ENCODE measurements at places on chromosomes 11 and 22.

- DNase-seq: no peak
These were observed 65.1 kb downstream of the MYO7A start for GRCh38 chr11:77193167-77193566.

DNA sequence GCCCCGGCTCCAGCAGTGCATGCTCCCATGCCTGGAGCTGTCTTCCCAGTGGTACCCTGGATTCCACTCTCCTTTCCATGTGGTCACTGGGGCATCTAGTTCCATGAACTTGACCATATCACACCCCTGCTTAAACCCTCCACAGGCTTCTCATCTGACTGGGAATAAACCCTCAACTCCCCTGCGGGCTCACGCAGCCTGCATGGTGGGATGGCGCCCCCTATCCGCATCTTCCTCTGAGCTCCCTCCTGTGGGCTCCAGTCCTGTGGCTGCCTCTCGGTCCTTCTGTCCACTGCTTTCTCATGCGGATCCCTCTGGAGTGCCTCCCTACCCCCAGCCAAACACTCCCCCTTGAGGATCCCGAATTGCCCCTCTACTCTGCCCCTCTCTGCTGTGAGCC lies 41.4 kb upstream of the TTLL12 start:
- no peak for DNase-seq

DNA sequence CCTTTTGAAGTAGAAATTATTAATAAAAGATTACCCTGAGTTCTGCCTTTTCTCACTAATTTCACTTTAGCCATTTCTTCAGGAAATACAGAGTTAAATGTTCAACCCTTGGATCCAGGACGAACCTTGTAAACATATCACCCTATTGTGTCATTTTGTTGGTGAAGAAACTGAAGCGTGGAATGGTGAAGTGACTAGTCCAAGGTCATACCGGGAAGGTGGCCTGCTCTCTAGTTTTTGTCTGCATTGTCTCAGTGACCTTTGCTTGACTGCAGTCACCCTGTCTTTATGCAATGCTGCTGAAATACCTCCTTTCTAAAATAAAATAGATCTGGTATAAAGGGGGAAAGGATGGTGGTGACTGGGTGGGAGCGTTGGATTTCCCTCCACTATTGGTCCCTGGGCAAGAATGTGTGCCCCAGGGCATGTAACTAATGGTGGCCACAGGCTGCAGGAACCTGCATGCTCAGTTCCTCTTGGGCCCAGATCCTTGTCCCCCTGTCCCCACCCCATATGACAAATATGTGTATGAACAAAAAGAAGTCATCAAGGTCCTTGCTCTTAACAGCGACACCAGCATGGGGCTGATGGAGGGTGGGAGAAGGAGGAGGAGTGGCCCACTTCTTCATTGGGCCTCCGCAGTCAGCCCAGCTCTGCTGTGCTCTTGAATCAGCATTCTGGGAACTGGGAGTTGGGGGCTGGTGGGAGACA lies 977 bp upstream of the SORL1-AS1 start:
- DNase-seq: no peak

GRCh38 chr11:8561461-8561860 lies 32.6 kb downstream of the STK33 start:
- no peak for DNase-seq

DNA sequence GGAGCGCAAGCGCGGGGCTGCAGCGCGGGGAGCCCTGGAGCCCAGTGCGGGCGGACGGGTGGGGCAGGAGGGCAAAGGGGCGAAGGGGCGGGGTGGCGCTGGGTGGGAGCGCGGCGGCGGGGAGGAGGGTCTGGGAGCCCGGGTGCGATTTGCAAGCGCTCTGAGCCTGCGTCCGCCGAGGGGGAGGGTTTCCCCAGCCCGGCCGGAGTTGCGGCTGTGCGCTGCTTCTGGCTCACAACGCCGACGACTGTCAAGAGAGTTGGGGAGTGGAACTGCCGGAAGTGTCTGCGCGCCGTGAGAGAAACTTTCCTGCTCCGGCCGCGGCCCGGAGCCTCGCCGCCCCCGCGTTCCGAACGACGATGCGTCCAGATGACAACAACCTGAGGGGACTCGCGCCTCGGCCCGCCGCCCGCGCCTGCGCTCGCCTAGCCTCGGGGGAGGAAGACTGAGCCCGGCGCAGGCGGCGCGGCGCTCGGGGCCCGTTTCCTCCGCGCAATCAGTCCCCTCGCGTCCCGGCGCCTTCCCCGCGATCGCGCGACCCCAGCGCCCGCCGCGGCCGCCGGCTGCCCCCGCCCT lies at the start of gene ARHGAP42:
ARHGAP42 (plus strand) TSS at position 235 of the 576 bp plus-strand sequence. CDS start 391 bp downstream, outside the sequence.
- DNase-seq: no peak

DNA sequence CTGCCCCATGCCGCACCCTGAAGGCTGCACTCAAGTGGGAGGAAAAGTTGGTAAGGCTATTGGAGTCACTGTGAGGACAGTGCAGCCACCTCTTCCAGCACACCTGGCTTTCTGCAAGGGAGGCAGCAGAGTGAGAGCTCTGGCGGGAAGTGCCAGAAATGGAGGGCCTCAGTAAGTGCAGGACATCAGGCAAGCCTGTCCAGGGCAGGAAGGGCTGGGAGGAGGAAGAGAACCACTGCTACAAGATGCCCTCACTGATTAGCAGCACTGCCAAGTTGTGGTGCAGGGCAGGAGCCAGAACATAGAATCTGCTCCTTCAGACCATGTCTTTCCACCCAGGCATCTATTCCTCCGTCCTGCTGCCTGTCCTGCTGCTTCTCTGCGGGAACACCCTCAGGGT lies 61.2 kb upstream of the CLTCL1 start:
- DNase-seq: no peak

GRCh38 chr11:30423886-30424285 lies 101.0 kb downstream of the ARL14EP start:
- no peak for DNase-seq

- no peak for DNase-seq
These were observed 136.5 kb downstream of the WNT7B start for GRCh38 chr22:45840483-45840882.

DNA sequence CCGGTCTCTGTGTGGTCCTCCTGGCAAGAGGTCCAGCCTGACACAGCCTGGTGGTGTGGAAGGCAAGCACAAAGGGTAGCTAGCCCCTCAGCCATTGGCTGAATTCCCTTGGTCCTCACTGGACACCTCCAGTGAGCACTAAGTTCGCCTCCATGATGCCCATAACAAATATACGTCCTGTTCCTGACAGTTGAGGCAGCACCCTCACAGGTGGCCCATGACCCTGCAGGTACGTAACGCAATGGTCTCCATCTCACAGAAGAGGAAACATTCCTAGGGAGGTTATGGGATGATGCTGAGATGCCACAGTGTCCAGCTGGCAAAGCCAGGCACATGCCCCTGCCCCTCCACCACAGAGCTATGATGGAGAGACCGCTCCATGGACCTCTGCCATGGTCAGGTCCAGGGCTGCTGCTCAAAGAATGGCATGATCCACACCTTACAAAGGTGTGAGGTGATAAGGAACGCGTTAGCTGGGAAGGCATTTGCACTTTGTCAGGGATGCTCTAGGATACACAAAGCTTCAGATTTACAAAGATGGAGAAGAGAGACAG lies 1.4 kb upstream of the GNAZ start:
- DNase-seq: no peak

DNA sequence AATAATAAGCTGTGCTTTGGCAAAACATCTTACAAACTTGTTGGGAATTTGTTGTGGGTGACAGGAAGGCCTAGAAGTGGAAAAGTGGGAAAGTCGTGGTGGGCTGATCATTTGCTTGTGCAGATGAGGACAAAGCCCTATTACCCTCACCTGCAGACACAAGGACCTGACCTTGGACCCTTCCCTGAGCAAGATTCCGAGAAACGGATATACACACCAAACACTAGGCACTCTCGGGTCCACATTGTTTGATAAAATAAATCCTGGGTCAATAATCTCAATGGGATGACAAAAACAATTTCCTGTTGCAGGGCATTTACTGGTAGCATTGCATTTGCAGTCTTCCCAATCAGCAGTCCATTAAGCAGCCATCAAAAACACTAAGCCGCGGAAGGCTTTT lies 89.7 kb downstream of the GAB2 start:
- no peak for DNase-seq

GRCh38 chr22:43151251-43152002 lies at the start of gene TSPO:
TSS of gene TSPO (plus strand) at chr22:43151559. CDS start at chr22:43159239, 7,680 bp downstream.
- DNase-seq: no peak

DNA sequence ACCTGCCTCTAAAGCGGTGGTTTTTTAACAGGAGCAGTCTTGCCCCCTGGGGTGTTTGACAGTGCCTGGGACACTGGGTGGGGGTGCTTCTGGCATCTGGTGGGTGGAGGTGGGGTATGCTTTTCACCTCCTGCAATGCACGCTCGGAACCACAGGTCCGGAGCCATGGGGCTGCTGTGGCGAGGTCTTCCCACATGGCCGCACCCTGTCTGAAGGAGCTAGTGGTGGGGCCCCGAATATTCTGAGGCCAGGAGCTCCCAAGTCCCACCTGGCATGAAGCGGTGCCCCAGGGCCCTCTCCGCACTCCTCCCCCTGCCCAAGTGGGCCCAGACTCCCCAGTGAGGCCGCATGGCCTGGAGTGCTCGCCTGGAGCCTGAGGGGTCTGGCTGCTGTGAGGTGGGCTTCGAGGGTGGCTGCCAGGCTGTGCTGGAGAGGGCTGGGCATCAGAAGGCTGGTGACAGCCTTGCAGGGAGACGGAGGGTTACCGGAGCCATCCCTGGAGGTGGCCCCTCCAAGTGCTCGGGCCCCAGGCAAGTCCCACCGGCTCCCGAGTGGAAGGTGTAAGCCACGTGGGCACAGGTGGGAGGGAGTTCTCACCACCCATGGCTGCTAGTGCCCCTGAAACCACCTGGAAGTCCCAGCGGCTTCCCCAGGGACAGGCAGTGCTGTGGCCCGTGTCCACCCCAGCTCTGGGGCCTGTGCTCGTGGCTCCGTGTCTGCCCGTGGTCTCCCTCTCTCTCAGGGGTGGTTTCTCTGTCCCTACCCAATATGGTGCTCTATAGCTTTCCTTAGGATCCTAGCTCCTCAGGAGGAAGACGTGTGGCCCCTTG lies 15.1 kb downstream of the TBX1 start:
- no peak for DNase-seq

- no peak for DNase-seq
These were observed 813.7 kb downstream of the NTM start for GRCh38 chr11:132184079-132184478.

DNA sequence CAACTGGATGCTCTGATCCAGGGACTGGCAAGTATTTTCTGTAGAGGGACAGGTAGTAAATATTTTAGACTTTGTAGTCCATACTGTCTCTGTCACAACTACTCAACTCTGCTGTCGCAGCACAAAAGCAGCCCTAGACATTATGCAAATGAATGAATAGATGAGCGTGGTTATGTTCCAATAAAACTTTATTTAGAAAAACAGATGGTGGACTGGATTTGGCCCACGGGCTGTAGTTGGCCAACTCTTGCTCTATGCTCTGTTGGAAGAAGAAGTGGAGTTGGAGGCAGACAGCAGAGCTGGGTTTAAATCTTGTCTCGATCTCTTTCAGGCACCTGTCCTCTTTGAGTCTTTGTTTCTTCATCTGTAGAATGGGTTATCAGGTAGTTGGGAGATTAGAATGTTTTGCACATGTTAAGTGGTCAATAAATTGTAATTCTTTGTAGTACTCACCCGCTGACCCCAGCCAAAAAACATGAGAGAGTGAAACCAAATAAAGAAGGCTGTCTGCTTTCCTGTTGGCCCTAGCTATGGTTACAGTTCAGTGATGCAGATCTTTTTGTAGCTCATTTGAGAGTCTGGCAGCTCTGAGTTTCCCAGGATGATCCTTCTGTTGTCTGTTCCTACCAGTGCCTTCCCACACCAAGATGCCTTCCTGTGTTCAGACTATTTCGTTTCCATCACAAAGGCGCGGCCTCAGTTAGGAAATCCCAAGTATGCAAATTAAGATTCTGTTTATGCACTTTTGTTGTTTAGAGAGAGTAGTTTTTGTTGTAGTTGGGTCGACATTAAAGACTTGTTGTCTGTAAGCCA lies 198.1 kb upstream of the SEZ6L start:
- DNase-seq: no peak

DNA sequence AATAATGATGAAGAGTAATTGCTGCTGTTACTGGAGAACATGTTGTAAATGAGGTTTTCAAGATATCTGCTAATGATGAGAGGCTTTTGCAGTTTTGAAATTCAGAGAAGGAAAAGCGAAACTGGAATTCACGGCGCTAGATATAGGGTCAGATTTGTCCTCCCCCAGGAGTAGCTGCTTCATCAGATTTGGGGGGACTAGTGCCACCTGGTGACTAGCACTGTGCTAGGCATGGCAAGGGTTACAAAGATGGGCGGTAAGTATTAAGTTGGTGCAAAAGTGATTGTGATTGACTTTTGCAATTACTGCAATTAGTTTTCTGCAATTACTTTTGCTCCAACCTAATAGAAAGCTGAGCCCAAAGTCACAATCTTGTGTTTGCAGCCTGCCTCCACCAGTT lies 879.9 kb upstream of the TENM4 start:
- no peak for DNase-seq

- DNase-seq: no peak
These were observed 69.9 kb upstream of the CHRM4 start for GRCh38 chr11:46461461-46461927.

DNA sequence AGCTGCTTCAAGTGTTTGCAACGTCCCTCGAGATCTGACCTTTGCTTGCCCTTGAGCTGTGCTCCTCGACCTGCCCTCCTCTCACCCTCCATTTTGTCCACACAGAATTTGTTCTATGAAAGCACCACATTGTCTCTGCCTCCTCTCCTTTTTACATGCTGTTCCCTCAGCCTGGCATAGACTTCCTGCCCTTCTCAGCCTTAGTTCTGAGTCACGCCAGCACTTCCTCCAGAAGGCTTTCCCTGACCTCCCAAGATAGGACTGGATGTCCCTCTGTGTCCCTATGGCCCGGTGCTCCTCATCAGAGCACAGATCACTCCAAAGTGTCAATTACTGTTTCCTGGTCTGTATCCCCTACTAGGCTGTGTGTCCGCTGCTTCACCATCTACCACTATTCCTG lies 16.2 kb downstream of the JHY start:
- no peak for DNase-seq

DNA sequence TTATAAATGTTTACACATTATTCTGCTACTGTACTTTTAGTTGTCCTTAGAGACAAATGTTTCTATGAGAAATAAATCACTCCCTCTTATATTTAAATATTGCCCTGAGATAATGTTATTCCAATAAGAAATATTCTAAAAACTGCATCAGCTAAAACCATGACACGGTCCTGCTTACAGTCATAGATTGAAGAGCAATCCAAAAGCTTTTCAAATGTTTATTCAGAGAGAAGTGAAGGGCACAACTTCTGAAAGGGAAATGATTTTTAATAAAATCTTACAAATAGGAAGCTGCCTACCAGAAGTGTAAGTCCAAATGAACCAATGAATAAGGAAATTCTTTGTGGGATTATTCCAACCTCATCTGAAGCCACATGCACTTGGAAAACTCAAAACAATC lies 49.2 kb downstream of the STK33 start:
- DNase-seq: no peak

DNA sequence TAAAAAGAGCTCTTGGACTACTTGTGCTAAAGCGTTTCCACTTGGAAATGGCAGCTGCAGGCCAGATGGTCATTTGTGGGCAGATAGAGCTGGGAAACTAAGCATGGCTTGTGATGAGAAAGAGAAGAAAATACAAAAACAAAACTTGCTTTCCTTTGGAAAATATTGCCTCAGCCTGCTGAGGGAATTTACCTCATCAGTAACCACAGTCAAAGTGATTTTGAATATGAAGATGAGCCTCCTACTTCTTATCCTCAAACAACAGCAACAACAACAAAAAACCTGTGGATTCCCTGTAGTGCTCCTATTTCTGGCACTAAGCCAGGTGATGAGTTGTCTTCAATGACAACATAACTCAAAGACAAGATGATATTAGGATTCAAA lies 62.7 kb upstream of the FIBIN start:
- DNase-seq: no peak

- no peak for DNase-seq
These were observed 32.2 kb downstream of the ZBTB16 start for GRCh38 chr11:114091516-114092397.
